ENCODE measurements at places on chromosomes 7 and 10.
A peak's percentile ranks its signal among the peaks of the same experiment; 100 is the strongest.

DNA sequence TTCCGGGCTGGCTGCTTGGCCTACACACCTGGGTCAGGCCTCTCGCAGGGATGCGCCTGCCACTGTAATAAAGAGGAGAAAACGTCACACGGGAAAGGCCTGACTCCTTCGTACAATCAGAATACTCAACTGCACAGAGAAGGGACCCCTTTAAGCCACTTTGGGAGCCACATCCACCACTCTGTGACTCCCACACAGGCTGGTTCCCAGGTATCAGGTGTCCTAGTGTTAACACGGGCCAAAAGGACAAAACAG lies 5.8 kb upstream of the ZNF736 start:
- DNase-seq, result no peak

DNA sequence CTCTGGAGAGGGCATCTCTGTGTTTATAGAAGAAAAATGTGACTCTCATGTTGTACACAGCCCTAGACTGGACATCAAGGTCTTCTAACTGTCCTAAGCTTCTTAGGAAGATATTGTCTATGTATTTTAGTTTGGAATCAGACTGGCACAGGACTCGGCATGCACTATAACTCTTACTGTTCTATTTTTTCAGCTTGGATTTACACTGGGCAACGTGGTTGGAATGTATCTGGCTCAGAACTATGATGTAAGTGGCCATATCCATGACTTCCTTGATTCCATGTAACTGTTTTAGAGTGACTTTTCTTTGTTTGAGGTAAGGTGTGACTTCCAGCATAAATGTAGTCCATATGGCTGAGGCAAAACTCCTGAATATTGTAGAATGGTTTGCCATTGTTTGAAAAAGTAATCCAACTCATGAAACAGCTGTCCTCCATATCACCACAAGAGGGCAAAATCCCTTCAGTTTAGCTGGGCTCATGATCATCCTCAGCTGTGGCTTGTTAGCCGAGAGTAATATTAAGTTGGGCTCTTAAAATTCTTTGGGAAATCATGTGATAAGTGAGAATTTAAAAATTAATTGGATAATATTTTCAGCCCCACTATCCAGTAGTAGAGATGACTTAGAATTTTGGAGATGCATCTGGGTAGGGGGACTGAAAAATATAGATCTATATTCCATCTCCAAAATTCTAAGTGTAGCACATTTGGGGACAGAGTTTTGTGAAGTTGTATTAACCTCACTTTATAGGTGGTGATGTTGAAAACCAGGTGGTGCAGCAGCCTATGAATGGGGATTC lies 10.4 kb downstream of the STMP1 start:
- no peak for DNase-seq

- DNase-seq, result no peak
These were observed 35.4 kb upstream of the HBP1 start for GRCh38 chr7:107133396-107133795.

GRCh38 chr10:125494651-125495239 lies 188.2 kb downstream of the TEX36 start:
- DNase-seq, result no peak

DNA sequence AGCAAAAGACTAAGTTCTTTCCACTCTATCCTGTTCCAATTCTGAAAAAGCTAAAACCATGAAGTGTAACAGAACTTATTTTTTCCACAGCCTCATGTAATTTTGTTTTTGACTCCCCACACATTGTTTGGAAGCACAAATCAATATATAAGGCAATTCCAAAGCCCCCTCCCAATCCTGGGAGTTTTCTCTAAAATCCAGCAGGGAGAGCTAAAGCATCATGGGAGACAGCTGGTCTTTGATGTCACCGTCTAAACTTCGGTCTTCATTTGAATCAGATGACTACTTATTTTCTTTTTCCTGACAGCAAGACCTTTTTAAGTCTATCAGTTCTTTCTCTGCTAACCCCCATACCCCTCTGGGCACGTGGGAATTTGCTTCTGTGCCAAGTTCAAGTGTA lies 33.3 kb upstream of the PON1 start:
- no peak for DNase-seq

DNA sequence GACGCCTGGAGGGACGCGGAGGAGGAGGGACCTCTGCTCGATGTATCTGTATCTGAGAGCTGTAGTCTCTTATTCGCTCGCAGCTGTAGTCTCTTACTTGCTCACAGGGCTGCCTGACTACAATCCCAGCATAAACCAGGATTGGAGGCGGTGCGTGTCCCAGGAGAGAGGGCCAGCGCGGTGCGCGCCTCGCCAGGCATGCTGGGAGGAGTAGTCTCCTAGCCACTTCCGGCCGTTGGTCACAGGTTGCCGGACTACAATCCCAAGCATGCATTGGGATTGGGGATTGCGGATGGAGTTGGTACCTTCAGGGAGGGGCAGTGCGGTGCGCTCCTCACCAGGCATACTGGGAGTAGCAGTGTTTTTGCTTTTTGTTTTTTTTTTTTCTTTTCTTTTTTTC lies 421.7 kb upstream of the NUPR2 start:
- DNase-seq, result no peak

DNA sequence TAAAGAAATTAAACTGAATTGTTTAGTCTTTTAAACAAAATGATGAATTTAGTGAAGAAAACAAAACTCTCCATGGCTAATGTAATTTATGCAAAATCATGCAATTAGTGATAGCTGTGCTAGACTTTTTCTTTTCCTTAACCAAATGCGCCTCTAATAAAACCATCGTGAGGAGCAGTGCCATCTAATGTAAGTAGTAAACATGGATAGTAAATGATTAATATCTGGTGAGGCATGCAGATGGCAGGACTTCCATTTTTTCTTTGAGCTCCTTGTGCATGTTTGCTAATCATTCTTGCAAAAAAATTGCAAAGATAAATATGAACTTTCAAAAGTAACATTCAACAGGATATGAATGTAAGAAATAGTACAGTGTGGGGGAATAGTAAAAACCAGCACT lies 2.3 kb downstream of the INSYN2A start:
- DNase-seq, result no peak

DNA sequence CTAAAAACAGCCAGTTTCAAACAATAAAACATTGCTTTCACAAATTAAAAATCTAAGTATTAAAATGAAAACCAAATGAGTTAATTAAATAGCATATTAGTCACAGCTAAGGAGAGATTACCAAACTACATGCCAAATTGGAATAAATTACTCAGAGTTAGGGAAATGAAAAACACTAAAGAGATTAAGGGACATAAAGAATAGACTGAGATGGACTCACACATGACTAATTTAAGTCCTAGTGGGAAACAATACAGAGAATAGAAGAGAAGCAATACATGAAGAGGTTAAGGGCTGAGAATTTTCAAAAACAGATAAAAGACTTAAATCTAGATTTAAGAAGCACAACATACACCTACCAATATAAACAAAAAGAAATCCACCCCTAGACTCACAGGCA lies 110.6 kb downstream of the ZFAND4 start:
- DNase-seq, result no peak

- no peak for DNase-seq
These were observed 36.3 kb downstream of the FOXL3 start for GRCh38 chr7:326273-326672.

GRCh38 chr10:35950226-35950625 lies 308.1 kb upstream of the FZD8 start:
- no peak for DNase-seq

- DNase-seq, result peak; percentile 61
These were observed 38.9 kb downstream of the DENND2A start for GRCh38 chr7:140601566-140602174.

GRCh38 chr7:123270570-123270969 lies 70.8 kb upstream of the SLC13A1 start:
- no peak for DNase-seq

DNA sequence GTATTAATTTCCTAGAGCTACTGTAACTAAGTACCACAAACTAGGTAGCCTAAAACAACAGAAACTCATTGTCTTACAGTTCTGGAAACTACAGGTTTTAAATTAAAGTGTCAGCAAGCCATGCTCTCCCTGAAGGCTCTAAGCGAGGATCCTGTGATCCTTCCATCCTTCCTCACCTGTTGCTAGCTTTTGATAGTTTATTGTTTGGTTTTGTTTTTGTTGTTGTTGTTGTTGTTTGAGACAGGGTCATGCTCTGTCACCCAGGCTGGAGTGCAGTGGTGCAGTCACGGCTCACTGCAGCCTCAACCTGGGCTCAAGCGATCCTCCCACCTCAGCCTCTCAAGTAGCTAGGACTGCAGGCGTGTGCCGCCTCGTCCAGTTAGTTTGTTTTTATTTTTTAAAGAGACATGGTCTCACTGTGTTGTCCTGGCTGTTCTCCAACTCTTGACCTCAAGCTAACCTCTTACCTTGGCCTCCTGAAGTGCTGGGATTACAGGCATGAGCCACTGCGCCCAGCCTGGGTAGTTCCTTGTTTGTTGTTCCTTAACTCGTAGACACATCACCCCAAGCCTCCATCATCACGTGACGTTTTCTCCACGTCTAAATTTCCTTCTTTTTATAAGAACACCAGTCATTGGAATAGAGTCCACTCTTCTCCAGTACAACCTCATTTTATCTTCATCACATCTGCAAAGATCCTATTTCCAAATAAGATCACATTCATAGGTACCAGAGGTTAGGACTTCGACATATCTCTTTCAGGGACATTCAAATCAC lies 109.1 kb downstream of the AKR1D1 start:
- DNase-seq, result no peak

- DNase-seq, result no peak
These were observed 1160.8 kb downstream of the REEP3 start for GRCh38 chr10:64682043-64682442.

- DNase-seq, result no peak
These were observed 95.7 kb upstream of the SFMBT2 start for GRCh38 chr10:7506571-7506970.

- no peak for DNase-seq
These were observed 57.8 kb downstream of the RASGEF1A start for GRCh38 chr10:43209074-43209455.

DNA sequence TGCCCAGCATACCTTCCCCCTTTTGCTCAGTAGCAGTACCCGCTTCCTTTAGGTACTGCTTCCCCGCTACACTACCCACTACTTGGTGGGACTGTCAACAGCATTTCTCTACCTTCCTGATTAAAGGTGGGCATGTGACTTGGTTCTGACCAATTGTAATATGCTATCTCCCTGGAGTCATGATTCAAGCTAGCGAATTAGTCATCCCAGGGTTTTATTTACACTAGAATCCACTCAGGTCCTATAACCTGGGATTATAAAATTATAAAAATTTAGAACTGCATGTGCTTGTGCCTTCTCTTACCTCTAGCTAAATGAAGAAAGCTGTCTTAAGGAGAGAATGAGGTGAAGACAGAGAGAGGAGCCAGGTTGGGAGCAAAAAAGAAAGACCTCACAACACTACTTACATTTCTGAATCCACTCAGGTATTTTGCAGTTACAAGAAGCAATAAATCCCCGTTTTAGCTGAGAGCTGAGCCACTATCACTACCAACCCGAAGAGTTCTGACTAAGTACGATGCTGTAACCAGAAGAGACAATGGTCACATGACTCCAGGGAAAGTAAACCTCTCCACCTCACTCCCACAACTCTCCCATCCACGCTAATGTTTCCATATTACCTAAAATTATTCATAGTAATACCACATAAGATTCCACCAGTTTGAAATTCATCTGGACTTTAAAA lies 9.7 kb downstream of the GBX1 start:
- no peak for DNase-seq

DNA sequence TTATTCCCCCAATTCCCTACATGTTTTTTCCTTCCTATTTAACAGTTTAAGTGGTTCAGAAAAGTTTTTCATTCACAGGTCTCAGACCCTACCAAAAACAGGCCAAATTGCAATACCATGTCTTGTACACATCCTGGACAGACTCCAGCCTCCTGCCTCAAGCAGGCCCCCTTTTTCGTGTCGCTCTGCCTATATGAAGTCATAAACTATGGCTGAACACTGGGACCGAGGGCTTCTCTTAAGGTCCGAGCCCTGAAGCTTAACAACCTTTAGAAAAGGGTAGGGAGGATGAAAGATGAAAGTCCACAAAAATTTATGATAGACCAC lies 1.4 kb downstream of the FBXW4 start:
- no peak for DNase-seq

DNA sequence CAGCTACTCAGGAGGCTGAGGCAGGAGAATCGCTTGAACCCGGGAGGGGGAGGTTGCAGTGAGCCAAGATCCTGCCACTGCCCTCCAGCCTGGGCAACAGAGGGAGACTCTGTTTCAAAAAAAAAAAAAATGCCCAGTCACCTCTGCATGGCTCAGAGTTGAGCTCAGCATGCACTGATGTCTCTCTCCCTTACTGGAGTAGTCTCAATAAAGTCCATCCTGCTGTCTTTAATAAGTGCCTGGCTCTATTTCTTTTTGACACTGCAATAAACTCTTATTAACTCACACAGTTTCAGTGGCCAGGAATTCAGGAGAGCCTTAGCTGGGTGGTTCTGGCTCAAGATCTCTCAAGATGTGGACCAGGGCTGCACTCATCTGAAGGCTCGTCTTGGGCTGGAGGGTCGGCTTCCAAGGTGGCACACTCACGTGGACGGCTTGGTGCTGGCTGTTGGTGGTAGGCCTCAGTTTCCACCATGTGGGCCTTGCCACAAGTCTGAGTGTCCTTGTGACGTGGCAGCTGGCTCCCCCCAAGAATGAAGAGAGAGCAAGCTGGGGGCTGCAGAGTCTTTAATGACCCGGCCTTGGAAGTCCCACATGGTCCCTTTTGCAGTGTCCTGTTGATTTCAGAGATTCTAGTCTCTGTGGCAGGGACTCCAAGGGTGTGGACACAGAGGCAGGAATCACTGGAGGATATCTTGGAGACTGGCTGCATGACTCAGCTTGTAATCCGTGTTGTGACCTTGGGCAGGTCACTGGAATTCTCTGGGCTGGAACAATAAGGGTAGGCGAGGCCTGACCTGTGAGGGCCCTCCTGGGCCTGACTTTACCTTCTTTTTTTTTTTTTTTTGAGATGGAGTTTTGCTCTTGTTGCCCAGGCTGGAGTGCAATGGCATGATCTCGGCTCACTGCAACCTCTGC lies 85.9 kb upstream of the KMT2C start:
- DNase-seq, result no peak

GRCh38 chr10:100519311-100520051 lies at the start of gene SEC31B:
TSS of gene SEC31B (minus strand) at chr10:100519861. CDS start at chr10:100516952, 2,909 bp downstream.
- no peak for DNase-seq

- no peak for DNase-seq
These were observed 46.3 kb downstream of the KIAA1549 start for GRCh38 chr7:138934861-138935260.

DNA sequence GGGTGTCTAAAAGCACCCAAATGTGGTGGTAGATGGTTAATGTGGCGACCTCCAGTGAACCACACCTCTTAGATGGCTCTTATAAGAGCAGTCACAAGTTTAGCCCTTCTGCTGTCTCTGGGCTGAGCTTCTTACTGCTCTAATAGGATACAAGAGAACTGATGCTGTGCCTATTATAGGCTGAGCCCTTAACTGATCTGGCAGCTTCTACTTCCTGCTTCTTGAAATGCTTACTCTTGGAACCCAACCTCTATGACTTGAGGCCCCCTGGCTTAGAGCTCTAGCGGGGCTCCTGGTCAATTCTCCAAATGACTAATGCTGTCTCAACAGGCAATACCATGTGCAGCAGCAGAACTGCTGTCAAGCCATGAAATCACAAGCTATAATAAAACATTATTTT lies 35.0 kb upstream of the LSM8 start:
- DNase-seq, result no peak
